Thoracic aorta (tissue), 2 donors: ENCODE measurements at places on chromosomes 2 and 18.

GRCh38 chr2:96104487-96104861 is 11.9 kb downstream of the ADRA2B start:
- DNase-seq: no peak

DNA sequence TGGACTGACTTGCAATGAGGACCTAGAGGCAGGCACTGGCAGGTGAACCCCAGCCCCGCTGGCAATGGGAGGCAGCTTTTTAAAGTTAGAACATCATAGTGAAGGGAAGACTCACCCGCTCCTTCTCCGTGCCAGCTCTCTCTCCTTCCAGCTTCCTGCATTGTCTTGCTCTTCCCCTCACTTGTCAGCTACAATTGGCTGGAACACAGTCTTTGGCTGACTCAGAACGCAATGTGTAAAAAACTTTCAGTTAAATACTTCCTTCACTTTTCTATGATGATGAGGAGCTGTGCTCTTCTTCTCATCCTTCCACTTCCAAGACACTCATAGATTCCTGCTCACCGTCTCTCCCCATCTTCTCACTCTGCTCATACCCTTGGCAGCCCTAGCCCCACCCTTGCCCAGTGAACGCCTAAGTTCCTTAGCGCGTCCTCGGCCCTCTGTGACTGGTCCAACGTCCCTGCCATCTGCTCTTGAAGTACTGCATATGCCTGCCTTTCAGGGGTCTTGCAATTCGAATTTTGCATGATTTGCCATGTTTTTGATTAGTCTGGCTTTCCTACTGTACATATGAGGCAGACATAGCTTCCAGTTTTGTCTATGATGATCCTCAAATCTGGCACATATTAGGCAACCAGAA is 118.0 kb upstream of the TMEM200C start:
- no peak for DNase-seq

- DNase-seq: no peak
Observed at GRCh38 chr2:240865391-240865790, 3.2 kb upstream of the AGXT start.

GRCh38 chr2:174334278-174334715 is 457 bp upstream of the SP9 start:
- no peak for DNase-seq

DNA sequence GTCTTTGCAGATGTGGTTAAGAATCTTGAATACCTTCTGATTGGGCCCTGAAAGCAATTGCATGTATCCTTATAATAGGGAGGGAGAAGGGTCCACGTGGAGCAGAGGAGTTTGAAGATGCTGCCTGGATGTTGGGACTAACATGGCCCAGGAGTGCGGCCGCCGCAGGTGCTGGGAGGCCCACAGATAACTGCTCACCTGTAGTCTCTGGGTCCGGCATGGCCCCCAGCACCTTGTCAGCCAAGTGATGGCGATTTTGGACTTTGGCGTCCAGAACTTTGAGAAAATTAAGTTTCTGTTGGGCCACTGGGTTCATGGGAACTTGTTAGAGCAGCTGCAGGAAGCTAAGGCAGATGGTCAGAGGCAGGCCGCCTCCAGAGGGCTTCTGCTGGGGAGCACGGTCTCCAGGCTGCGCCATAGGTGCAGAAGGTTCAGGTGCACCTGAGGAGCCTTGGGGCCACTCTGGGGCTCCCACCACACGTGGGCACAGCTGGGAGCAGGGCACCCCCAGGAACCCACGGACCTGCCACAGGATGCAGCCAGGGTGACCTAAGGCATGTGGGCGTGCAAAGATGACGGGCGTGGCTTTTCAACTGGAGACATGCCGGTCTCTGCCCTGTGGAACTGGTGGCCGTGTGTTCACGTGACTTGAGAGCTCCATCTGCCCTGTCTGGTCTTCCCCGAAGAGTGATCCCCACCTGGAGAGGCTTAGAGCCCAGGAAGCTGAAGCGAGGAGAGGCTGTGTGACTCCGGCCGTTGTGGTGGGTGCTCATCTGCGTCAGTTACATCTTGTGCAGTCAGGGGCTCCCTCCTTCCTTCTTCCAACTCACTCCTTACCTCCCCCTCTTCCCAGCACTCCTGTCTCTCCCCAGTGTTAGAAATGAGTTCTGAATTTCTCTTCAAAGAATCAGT is 277.3 kb downstream of the AGAP1 start:
- no peak for DNase-seq

- DNase-seq: peak; percentile 50
Observed at GRCh38 chr2:226660526-226660925, 139.1 kb downstream of the IRS1 start.

DNA sequence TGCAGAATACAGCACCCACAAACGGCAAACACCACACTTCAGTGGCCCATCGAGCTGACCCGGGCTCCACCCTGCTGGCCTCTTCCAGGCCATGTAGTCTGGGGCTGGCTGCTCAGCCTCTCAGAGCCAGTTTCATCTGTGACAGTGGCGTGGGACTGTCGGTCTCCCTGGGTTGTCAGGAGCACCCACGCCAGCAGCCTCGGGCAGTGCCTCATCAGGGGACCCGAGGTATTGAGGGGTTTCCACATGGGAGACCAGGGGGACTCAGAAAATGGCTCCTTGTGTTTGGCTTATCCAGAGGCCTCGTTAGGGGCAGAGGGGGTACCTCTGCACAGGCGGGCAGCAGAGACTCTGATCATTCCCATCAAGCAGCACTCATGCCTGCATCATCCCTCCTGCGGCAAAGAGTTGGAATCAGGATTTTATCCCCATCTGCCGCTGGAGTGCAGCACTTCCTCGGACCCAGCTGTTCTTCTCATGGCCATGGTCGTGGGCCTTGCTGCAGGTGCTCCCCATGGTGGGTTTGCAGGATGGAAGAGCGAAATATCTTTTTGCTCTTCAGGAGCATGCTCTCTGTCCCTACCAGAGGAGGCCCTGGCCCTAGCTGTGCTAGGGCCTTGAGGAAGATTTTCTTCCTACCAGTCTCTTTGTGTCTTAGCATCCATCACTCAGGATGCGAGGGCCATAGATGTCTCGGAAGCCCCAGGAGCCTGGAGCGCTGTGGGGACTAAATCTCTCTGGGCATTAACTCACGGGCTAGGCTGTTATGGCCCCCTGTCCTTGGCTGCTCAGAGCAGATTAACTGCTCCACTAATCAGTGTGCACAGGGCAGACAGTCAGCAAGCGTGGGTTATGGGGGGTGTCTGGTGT is 100.8 kb downstream of the CLIP4 start:
- DNase-seq: no peak

GRCh38 chr2:240235149-240235803 is 94.8 kb upstream of the OTOS start:
- no peak for DNase-seq

- DNase-seq: no peak
Observed at GRCh38 chr2:230000118-230000841, 68.4 kb downstream of the SLC16A14 start.

- DNase-seq: no peak
Observed at GRCh38 chr2:14577843-14578242, 54.7 kb upstream of the LRATD1 start.

DNA sequence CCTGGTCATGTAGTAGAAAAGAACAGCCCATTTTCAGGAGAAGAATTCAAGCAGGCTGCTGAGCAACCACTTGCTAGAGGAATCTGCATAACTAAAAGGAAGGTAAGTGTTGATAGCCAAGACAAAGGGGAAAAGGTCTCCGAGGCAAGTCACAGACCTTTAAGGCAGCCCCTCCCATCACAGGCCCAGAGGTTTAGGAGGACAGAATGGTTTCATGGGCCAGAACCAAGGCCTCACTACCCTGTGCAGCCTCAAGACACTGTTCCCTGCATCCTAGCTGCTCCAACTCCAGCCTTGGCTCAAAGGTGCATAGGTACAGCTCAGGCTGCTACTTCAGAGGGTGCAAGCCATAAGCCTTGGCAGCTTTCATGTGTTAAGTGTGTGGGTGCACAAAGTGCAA is 238.6 kb upstream of the CYP26B1 start:
- DNase-seq: no peak

DNA sequence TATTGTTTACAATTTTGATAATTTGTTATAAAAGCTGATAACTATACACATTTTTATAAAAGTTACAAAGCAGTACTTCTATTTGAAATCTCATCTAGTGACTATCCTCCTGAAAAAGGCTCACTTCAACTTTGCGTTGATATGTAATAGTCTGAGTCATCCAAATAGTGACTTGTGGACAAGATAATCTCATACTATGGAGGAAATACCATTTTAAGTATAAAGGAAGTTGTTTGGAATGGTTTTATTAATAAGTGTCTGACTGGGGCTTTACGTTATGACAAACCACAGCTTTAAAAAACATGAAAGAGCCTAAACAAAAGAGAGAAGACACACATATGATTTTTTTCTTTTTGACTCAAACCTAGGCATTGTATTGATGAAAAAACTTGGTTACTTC is 272.3 kb upstream of the COL3A1 start:
- DNase-seq: no peak

GRCh38 chr2:41431756-41432155 is 616.1 kb upstream of the PKDCC start:
- no peak for DNase-seq

DNA sequence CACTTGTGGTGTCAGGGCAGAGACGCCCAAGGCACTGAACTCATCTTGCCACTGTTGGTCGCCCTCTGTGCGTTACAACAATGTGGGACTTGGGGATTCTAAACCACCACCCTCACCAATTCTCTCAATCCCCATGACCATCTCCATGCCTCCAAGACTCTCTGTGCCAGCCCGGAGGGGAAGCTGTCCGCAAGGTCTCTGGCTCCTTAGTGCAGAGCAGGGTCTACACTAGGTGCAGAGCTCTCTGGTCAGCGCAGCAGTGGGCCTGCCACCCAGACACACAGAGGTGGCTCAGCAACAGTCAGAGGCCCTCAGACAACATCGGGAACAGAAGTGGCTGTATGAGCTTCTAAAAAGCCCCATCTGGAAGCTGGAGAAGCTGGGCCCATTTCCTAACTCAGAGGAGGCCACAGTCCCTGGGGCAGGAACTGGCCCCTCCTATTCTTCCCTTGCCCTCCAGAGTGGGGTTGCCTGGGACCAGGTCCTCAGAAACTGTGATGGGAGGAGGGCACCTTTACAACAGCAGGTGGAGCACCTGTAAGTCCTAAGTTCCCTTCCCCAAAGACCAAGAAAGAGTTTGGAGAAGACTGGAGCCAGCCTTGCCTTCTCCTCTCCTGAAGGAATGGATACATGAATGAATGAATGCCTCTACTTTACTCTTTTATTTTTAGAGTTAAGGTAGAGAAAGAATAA is 37.7 kb downstream of the SERTAD2 start:
- DNase-seq: no peak

DNA sequence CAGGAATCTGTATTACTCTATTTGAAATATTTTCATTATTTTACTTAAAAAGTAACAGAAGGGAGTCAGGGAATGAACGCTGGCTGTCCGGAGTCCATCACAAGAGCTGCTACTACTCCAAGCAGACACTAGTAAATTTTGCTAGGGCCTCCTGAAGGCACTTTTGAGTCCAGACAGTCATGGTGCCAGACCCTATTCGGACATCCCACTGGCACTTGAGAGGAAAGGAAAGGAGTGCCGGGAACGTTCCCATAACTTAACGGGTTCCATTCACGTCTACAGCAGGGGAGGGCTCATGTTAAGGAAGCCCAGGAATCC is 563 bp upstream of the GMCL1 start:
- DNase-seq: no peak

GRCh38 chr2:235212501-235213158 is 260.8 kb downstream of the SH3BP4 start:
- no peak for DNase-seq

- no peak for DNase-seq
Observed at GRCh38 chr2:177036747-177037146, 175.8 kb upstream of the HNRNPA3 start.

- DNase-seq: no peak
Observed at GRCh38 chr2:145591109-145591809, 1071.3 kb upstream of the ZEB2 start.

- no peak for DNase-seq
Observed at GRCh38 chr2:107364361-107364950, 462.2 kb upstream of the RGPD4 start.

DNA sequence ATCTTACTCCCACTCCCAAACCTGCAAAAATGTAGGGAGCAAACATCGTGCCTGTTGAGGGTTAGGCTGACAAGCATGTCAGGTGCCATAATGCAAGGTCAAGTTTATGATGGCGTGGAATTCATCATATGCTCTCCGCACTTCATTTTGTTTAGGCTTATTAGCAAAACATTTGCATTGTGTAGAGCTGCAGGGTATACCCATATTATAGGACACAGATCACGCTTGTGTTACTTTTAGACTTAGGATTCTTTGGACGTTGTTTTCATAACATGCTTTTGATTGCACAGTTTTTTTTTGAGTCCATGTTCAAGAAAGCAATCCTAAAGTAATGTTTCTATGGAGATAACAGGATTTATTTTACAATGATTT is 22.9 kb downstream of the MBP start:
- no peak for DNase-seq

GRCh38 chr2:191922736-191923651 is 76.1 kb upstream of the CAVIN2 start:
- no peak for DNase-seq

DNA sequence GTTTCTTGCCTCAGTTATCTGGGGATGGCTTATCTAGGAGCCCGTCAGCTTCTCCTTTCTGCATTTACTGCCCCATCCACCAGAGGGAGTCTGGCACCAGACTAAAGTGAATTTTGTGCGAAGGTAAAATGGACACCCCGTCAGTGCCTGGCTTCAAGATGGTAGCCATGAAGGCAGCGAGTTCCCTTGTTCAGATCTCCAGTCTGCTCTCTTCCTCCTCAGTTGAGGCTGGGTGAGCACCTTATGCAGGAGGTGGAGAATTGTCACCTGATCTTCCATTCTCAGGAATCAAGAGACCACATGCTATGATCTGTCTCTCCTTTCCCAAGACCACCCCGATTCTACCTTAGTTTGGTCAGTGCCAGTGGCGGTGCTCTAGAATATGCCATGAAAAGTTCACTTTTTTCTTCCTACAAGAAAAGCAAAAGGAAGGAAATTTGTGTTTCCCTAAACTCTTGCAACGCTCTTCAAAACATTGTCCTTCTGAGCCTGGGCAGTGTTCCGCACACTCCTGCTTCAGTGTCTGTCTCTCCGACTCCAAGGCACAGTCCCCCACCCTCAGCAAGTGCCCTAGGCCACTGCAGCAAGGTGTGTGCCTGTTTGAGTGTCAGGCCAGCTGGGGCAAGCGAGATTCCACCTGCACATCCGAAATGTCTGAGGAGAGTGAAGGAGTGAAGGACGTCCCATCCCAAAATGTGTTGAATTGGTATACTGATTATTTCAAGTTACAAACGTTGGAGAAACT is 168.6 kb downstream of the SS18 start:
- no peak for DNase-seq

GRCh38 chr2:148990968-148991367 is 47.5 kb upstream of the LYPD6B start:
- DNase-seq: no peak

- DNase-seq: no peak
Observed at GRCh38 chr18:78814766-78815165, 164.9 kb upstream of the SALL3 start.

GRCh38 chr2:48282161-48282680 is 247.7 kb upstream of the STON1 start:
- no peak for DNase-seq

GRCh38 chr18:25169701-25170100 is 182.3 kb downstream of the ZNF521 start:
- no peak for DNase-seq

GRCh38 chr2:25982273-25982967 is at the start of gene KIF3C:
KIF3C (minus strand) TSS chr2:25982497; CDS start chr2:25981917, 580 bp downstream.
- DNase-seq: no peak
